GM12878 (cell line): ENCODE measurements at places on chromosomes 11 and 22.
A peak's percentile ranks its signal among the peaks of the same experiment; 100 is the strongest.

- DNase-seq, result no peak
Measured at GRCh38 chr11:78829146-78829545, 254.5 kb upstream of the NARS2 start.

DNA sequence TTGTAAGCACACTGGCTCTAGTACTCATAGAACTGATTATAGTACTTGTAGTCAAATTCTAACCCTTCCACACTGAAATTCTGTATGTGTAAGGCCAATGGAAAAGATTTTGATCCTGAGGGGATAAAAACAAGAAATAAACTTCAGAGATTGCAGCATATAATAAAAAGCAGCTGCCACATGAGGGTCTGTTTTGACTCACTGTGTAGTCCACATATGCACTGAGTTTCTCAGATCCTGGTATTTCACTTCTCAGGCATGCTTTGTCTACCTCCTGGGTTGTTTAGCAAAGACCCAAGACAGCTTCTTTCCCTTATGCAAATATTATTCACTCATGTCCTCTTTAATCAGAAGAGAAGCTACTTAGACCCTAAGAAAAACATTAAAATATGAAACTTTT lies 71.1 kb upstream of the SLC5A12 start:
- DNase-seq, result no peak

DNA sequence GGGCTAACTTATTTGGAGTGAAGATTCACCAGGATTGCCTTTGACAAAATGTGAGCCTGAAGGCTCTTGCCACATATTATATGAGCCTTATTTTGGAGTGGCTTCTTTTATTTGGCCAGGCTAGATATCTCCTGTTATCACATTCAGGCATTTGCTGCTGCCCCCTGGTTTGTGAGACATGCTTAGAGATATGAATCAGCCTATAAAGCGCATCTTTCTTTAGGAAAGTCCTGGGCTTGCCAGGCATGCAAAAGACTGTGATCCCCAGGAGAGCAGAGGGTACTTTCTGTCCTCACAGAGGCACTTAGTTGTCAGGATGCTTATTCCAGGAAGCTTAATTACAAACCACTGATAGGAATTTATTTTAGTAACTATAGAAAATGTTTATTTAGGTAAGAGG lies 333.3 kb downstream of the FAT3 start:
- DNase-seq, result no peak

DNA sequence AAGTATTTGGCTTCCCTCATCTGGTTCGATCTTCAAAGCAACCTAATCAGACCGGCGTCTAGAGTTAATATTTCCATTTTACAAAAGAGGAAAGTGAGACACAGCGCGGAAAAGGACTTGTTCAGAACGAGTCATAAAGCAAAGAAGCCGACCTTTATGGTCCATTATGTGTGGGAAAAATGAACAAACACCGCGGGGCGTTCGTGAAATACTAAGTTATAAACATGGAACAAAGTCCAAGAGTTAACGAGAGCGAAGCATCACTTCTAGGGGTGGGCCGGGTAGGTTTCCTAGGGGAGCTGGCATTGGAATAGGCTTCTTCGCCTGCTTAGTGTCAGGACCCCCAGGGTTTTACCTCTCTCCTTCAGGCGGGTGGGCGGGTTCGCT lies 575 bp downstream of the DUSP18 start:
- no peak for DNase-seq

GRCh38 chr11:105618343-105618955 lies 8.6 kb downstream of the GRIA4 start:
- no peak for DNase-seq

GRCh38 chr11:2927851-2928604 lies 1.2 kb downstream of the PHLDA2 start:
- no peak for DNase-seq

DNA sequence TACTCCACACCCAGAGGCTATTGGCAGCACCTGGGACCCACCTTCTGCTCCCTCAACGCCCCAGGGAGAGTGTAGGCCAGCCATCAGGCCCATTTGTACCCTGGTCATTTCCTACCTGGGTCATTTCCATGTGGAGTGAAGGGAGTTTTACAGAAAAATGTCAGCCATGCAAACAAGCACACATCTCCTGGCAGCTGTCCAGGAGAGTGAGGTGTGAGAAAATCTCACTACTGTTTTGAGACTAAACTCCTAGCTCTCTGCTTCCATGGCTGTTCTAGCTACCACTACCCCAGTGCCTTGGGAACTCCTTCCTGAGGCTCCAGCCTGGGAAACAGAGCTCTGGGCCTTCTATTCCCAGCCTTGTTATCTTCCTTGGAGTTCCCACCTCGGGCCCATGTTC lies 2.8 kb upstream of the TMPRSS13 start:
- DNase-seq, result peak; percentile 78

GRCh38 chr11:58526721-58527120 lies 18.8 kb upstream of the OR5B21 start:
- no peak for DNase-seq

DNA sequence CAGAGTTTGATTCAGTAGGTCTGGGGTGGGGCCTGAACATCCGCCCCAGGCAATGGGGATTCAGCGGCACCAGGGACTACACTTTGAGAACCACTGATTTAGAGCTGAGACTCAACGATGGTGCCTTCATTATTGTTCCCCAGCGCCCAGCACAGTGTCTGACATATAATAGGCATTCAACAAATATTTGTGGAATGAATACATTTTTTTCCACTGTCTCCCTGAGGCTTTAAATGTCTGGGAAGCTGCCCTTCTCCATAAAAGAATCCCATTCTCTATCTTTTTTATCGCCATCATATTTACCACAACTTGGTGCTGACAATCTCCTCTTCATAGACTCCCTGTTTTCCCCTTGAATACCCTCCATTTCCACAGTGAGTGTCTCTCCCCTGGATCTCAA lies 23.6 kb upstream of the LMO2 start:
- no peak for DNase-seq

DNA sequence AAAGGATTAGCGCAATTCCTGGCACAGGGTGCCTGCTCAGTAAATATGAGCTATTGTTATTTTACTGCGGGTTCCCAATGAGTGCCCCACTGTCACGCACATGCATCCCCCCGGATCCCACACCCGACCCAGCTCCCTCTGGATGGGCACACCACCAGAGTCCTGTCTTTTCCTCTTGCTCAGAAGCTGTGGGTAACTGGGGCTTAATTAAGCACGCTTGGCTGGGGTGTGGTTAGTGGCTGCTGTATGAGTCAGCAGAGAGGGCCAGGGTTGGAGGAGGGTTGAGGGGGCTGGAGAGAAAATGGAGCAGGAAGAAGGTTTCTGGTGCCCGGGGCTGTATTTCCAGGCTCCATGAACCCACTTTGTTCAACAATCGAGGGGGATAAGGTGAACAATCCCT lies 30.3 kb upstream of the NECTIN1 start:
- no peak for DNase-seq

- peak; percentile 48 for DNase-seq
Measured at GRCh38 chr22:39299829-39300178, 19.6 kb downstream of the RPL3 start.

GRCh38 chr11:69328231-69328630 lies 34.3 kb downstream of the MYEOV start:
- no peak for DNase-seq

- DNase-seq, result no peak
Measured at GRCh38 chr11:96337541-96338431, 5.2 kb downstream of the MAML2 start.
